ENCODE measurements at places on chromosomes 6 and 20.

GRCh38 chr6:25217302-25217701, 61.9 kb upstream of the CARMIL1 start:
- DNase-seq = no peak

DNA sequence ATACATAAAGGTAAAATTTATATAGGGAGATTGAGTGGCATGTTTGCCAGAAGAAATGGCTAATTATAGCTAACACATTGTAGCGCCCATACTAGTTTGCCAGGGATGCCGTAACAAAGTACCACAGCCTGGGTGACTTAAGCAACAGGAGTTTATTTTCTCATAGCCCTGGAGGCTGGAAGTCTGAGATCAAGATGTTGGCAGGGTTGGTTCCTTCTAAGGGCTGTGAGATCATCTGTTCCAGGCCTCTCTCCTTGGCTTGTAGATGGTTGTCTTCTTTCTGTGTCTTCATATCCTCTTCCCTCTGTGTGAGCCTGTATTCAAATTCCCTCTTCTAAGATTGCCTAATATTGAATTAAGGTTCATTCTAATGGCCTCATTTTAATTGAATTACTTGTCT, 417.5 kb upstream of the OPRM1 start:
- DNase-seq = no peak

DNA sequence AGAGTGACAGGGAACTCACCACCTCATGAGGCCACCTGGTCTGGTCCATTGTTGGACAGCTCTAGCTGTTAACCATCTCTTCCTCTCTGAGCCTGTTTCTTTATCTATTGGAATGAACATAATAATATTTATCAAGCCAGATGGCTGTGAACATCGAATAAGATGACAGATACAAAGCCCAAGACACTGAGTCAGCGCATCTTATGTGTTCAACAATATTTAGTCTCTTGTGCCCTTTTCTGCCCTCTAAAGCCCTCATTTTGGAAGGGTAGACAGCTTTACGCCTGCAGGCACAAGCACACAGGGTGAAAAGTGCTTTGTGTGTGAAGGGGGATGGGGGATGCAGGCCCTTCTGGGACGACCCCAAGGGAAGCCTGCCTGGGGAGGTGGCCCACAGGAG, 164.0 kb downstream of the GRM4 start:
- DNase-seq = no peak

DNA sequence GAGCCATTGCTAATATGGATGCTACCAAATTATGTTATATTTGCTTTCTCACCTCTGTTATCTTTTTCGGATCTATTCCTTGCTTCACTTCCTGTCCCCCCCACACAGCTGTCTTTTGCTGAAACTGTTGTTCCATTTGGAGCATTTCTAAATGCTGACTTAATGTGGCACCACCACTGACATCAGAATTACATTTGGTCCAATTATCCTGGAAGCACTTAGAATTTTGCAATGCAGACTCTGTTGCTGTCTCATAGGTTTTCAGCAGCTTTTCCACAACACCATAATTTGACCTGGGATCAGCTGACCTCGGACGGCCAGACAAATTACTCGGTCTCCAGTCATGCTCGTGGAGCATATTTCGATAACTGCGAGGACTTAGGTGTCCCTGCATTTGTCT, 12.8 kb downstream of the KIAA0408 start:
- DNase-seq = no peak

- no peak for DNase-seq
Observed at GRCh38 chr6:38476141-38476540, 163.6 kb downstream of the BTBD9 start.

GRCh38 chr6:143276436-143276835, 174.1 kb downstream of the ADAT2 start:
- no peak for DNase-seq

DNA sequence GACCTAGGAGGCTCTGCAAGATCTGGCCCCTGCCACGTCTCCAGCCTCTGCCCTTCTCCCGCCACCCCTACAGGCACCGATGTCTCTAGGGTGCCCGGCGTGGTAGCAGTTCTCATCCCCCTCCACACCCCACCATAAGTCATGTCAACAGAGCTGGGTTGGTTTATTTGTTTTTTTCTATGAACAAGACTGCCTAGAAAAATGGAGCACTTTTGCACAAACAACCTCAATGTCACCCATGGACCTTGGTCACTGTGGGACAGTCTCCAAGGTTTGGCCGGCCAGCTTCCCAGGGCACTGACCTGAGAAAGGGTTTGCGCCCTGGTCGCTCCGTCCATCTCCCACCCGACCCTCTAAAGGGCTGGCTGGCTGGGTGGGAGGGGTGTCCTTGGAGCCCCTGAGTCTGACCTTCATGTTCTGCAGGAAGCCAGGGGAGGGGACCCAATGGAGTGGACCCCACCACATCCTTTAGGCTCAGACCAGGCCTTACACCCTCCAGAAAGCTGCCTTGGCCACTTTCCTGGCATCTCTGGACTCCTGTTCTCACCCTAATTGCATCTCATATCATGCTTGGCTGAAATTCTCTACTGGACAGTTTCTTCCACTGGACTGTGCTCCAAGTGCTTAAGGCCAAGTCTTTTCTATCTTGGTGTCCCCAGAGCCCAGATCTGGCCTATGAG, 104.8 kb upstream of the PTPN1 start:
- DNase-seq = no peak

GRCh38 chr6:159665868-159666635, 27.0 kb downstream of the SOD2 start:
- DNase-seq = no peak

GRCh38 chr20:7264137-7264536, 496.7 kb downstream of the BMP2 start:
- no peak for DNase-seq

DNA sequence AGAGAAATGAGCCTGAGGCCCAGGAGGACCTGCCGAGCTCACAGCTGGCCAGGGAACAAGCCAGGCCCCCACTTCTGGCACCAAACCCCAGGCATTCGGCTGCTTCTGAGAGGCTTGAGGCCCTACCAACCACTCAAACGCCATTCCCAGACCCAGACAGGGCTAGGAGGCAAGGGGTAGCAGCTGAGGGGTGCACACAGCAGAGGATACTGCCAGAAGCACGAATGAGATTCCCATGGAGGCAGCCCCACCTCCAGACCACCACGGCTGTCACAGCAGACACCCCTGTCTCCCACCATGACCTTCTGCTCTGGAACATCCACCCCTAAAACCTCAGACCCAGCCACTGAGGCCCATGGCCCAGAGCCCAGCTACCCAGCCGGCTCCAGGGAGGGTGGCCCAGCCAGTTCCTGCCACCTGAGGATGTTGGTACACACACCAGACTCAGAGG, 36.1 kb downstream of the NTSR1 start:
- no peak for DNase-seq

- no peak for DNase-seq
Observed at GRCh38 chr6:152184917-152185574, 377.6 kb downstream of the ESR1 start.

DNA sequence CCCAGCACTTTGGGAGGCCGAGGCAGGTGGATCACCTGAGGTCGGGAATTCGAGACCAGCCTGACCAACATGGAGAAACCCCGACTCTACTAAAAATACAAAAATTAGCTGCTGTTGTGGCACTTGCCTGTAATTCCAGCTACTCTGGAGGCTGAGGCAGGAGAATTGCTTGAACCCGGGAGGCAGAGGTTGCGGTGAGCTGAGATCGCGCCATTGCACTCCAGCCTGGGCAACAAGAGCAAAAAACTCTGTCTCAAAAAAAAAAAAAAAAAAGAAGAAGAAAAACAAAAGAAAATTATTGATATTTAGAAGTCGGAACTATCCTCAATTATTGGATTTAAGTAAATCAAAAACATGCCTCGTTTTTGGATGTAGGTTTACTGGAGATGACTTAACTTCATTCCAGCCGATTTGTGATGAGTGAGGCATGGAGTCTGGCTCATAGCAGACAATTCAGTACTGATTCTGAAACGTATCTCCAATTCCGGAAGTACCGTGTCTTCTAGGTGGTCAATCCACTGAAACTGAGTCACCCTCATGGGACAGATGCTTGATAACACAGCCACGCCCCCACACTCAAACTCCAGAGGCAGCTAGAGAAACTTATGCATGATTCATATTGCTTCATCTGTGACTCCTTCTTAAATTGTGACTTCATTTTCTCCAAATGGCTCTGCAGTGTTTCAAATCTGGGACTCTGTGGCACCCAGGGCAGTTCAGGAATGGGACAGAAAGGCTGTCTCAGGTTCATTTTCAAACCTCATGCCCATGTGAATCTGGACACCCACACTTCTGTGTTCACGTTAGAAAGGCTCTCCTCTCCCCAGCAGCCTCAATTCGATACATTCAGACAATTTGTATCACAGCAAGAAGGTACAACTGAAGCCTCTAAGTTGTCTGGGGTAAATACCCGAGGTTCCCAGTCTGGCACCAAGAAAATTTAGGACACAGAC, 110.4 kb upstream of the ARMC2 start:
- DNase-seq = peak; percentile 69

DNA sequence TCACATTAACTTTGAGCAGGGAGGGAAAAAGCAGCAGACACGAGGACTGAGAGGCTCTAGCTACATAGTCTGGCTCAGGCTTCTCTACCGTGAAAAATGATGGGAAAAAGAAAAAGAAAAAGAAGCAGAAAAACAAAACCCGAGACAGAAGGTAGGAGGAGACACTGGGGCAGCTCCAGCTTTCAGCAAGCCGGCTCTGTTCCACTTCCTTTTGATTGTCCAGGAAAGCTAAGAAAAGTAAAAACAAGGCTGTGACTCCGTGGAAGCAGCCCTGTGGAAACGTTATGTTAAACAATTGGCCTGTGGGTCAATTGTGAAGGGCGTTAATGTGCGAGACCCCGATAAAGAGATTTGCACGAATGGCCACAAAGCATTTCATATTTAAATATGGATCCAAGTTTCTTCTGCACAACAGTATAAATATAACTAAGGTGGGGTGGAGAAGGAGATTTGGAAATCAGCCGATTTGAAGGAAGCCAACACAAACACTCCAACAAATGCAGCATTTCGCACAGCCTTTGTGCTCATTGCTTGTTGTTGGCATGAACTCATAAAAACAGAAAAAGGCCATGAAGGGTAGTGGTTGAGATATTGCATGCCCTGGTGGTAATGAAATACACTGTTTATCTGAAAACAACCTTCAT, 236.9 kb upstream of the JAG1 start:
- DNase-seq = no peak

GRCh38 chr20:61948586-61949362, 116.9 kb downstream of the TAF4 start:
- DNase-seq = no peak

- no peak for DNase-seq
Observed at GRCh38 chr6:62345962-62346689, 60.1 kb upstream of the KHDRBS2 start.

DNA sequence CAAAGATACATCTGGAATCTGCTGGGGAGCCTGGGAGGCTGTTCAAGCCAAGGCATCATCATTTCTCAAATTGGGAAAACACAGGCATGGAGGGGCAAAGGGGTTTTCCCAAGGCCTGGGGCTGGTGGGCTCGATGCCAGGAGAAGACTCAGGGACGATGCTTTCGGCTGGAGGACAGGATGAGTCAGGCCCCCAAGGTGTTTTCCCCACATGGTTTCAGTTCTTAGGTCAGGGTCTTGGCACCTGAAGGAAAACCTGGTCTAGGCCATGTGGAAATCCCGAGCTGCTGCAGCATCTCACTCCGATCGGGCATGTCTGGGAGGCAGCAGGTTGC, 348.1 kb downstream of the CDC5L start:
- peak; percentile 47 for DNase-seq

DNA sequence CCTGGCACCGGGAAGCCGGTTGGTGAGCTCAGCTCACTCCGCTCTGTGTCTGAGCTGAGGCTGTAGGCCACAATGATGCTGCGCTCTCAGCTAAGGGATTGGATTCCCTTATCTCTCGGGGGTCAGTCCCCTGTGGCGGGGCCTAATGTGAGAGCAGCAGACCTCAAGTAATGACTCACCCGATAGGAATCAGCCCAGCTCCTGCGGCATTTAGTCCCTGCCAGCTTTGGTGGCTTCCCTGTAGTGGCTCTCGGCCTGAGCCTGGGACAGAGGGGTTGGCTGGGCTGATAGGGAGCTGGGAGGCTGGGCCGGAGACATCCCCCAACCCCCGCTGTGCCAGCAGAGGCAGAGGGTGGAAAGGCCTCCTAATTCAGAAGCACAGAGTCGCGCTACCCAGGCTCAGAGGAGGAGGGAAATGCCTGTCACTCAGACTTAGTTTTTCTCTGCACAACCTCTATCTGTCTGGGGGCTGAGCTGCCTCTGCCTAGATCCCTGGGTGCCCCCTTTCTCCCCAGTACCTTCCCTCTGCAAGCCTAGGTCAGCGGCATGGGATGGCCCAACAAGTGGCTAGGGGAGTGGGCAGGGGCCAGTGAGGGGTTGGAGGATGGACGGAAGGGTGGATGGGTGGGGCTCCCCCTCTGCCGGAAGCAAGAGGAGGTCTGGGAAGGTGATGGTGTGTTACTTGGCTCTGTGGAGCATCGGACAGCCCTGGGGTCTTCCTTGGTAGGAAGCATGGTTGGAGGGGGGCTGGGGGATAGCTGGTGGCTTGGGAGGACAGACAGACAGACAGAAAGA, 92.2 kb downstream of the CDH22 start:
- peak; percentile 95 for DNase-seq

DNA sequence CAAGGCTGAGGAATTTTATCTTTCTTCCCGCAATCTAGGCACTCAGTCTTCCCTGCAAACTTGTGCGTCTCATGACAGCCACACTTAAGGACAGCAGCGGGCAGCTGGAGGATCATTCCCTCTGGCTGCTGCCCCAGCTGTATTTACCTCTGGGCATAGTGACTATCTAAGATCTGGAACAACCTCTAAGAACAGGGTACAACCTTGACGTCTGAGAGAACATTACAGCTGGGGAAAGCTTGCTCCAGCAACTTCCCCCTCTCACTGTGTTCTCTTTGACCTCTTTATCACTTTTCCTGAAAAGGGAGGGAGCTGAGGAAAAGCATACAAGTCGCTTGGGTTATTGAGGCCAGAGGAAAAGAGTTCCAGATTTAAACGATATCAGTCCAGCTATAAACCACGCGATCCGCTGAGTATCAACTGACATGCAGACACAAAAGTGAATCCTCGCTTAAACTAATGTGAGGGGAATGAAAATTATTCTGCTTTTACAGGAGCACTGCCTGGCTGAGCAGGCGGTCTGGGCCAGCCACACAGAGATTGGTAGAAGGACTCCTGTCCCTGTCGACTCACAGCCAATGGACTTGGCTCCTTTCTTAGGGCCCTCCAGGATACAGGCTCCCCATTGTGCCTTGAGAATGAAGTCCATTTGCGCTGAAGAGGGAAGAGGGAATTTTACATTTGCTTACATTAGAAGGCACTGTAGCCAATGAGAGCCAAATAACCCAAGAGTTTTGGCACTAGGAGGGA, 153.3 kb downstream of the QRSL1 start:
- DNase-seq = no peak

GRCh38 chr20:33925867-33926266, 67.8 kb upstream of the RALY start:
- DNase-seq = no peak

Measured in urothelium cell line (cell line).